CD4-positive, alpha-beta T cell treated with Interleukin-6 at 100 ng/mL for 8 hours (primary cell): ENCODE measurements at places on chromosomes 4 and X.

- no peak for DNase-seq
Observed at GRCh38 chr4:87055311-87055710, 120.5 kb downstream of the AFF1 start.

DNA sequence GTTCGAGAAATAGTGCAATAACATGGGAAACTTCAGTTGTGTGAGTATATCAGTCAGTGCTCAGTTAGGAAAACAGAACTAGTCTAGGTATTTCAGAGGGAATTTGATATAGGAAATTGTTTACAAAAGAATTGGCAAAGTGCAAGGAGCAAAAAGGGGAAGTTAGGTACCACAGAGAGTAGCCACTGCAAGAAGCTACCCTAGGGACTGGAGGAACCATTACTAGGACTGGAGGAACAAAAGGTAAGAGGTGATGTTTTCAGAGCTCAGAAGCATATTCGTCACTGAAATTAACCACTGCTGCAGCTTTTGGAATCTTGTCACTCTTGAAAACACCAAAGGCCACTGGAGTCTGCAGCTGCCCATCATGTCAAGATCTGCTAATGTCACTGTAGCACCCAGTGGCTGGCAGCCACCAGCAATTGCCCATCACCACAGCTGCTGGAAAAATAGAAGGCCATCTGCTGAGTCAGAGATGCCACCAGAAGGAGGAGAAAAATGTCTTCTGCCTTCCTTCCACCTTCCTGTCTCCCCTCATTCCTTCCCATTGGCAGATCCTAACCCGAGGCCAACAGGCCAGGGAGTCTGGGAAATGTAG lies 160.6 kb upstream of the RPS6KA3 start:
- no peak for DNase-seq

- DNase-seq, result no peak
Observed at GRCh38 chrX:71304561-71304960, 3.0 kb downstream of the ITGB1BP2 start.

- no peak for DNase-seq
Observed at GRCh38 chr4:11650801-11651596, 222.3 kb upstream of the HS3ST1 start.

DNA sequence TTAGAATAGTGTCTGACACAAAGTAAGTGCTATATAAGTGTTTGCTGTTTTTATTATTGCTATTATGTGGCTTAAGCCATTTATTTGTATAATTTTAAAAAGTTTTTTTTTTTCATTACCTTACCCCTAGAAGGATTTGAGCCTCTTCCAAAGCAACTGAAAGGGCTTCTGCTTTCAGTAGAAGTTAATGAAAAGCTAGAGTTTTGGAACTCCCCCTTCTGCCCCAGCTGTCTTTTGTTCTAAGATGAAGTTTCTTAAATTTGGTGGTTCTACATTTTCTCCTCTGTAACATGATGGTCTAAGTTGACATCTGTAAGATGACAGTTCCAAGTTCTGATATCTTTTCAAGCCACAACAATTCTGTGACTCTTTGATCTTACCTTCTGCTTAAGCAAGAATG lies 30.3 kb downstream of the FHIP1A start:
- no peak for DNase-seq

GRCh38 chr4:95013236-95013635 lies 255.5 kb downstream of the BMPR1B start:
- no peak for DNase-seq

- DNase-seq, result peak; percentile 4
Observed at GRCh38 chrX:71910986-71911730, 513 bp downstream of the NHSL2 start.

DNA sequence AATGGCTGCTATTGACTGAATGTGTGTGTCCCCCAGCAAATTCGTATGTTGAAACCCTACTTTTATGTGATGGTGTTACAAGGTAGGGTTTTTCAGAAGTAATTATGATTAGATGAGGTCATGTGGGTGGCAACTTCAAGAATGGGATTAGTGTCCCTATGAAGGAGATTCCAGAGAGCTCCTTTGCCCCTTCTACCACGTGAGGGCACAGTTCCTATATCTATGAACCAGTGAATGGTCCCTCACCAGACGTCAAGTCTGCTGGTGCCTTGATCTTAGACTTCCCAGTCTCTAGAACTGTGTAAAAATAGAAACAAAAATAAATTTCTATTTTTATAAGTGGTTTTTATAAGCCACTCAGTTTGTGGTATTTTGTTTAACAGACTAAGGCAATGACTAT lies 1137.6 kb upstream of the IGFBP7 start:
- no peak for DNase-seq

- no peak for DNase-seq
Observed at GRCh38 chrX:40688929-40689328, 41.6 kb upstream of the CXorf38 start.

DNA sequence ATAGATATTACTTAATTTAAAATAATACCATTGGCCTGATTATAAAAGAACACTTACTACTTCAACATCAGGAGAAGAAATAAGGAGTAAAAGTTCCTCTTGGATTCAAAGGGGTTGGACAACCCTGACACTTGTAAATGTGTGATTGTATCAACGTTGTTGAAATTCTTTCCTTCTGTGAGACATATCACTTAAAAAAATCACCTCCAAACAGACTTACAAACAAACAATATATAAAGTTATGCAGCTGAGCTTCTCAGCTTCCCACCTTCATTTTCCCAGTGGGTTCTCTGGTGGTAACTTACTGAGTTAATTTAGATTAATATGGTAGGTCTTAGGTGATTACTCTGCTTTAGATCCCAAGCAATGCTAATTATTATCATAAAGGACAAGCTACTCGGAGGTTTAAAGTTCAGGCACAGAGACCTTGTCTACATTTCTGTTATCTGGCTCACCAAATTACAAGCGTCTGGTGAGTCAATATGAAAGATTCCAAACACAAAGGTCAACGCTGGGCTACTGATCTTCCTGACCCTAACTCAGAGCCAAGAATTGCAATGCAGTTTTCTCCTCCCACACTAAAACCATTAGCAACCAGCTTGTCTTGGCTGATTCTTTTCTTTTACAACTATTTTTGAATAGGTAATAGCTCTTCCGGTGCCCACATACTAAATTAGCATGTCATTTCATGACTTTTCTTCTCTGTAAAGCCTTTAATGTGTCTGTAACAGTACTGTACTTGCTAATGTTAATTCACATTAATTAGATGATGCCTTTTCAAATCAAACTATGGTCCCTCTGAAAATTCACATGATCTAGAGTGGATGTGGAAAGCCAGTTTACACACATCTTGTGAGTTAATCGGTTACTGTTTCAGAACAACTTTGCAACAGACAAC lies 157.6 kb downstream of the RASL11B start:
- DNase-seq, result no peak

DNA sequence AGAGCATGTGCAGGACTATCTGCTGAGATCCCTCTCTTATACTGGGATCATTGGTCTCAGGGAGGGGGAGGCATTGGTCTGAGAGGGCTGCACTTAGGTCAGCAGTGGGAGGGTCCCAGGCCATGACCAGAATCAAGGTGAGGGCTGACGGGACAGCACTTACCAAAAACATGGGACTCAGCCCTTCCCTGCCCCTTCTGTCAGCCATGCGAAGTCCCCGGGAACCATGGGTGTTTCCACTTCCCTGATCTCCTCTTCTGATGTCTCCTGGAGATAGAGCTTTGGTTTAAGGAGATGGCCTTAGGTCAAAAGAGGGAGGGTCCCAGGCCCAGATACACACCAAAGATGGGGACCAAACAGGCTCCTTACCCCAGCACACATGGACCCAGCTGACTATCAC lies 12.9 kb upstream of the HSFX1 start:
- no peak for DNase-seq

DNA sequence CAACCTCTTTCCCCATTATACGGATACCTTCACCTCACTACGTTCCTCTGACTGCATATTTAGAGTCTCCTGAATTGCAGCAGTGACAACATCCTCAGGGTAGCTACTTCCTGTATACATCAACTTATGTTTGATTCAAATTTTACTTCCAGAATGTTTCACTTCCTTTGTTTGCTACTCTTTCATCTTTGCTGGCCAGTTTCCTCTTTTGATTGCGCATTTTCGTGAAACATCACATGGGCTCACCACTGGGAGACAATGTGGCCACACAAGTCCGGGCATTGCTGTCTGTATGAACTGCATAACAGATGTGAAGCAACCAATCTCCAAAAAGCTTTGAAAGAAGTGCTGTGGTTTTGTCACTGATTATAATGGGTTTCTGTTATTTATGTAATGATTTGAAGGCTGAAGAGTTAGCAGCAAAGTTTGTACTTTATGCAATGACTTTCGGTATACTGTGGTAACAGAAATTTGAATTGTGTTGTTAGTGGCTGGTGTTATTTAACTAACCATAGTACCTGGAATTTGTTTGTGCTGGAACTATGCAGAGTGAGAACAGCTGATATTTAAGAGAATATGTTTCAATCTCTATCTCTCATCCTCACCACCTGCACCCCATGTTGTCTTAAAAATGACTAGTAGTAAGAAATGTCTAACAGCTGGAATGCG lies 7.4 kb downstream of the SNCA start:
- DNase-seq, result peak; percentile 11

DNA sequence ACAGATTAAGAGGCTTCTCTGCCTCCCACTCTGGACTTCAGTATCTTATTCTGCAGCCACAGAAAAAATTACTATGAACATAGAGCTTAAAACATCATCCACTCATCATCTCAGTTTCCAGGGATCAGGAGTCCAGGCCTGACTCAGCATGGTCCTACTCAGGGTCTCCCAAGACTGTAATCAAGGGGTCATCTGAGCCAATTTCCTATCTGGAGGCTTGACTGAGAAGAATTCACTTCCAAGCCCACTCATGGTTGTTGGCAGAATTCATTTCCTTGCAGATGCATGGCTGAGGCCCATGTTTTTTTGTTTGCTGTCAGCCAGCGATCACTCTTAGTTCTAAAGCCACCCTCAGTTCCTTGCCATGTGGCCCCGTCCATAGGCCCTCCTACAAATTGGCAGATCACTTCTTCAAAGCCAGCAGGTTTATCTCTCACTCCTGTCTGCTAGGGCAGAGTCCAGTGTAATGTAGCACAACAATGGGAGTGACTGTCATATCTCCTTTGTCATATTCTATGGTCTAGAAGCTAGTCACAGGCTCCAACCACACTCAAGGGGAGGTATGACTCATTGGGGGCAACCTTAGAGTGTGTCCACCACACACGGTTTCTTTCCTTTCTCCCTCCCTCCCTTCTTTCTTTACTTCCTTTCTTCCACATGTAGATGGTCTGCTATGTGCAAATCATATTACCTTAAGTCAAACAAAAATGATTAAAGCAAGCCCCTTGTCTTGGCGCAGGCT lies 251.6 kb downstream of the QDPR start:
- DNase-seq, result no peak

GRCh38 chrX:110448459-110448858 lies 89.8 kb downstream of the RTL9 start:
- DNase-seq, result no peak

DNA sequence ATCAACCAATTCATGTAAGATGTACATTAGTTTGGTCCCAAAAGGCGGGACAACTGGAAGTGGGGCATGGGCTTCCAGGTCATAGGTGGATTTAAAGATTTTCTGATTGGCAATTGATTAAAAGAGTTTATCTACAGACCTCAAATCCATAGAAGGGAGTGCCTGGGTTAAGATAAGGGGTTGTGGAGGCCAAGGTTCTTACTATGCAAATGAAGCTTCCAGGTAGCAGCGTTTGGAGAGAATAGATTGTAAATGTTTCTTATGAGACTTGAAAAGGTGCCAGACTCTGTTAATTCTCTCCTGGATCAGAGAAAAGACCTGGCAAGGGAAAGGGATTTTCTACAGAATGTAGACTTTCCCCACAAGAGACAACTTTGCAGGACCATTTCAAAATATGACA lies 2.4 kb downstream of the MGST2 start:
- no peak for DNase-seq

- no peak for DNase-seq
Observed at GRCh38 chr4:105569866-105570236, 17.4 kb downstream of the ARHGEF38 start.

GRCh38 chrX:103629318-103630170 lies 769 bp downstream of the TCEAL1 start:
- DNase-seq, result no peak

DNA sequence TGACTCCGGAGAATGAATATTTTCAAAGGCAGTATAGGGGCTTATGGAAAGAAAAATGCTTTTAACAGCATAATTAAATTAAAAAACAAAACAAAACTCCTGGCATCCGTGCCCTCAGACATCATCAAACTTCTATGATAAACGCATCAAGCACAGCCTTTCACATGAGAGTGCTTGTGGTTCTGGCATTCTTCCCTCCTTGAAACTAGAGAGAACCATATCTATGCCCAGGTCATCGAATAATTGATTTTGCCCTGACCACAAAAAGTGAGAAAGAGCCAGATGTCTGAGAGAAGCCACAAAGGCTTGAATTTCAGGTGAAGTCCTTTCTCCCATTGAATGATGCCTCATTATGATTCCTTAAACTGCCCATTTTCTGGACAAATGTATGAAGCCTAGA lies 286.8 kb downstream of the CBLL2 start:
- DNase-seq, result no peak

DNA sequence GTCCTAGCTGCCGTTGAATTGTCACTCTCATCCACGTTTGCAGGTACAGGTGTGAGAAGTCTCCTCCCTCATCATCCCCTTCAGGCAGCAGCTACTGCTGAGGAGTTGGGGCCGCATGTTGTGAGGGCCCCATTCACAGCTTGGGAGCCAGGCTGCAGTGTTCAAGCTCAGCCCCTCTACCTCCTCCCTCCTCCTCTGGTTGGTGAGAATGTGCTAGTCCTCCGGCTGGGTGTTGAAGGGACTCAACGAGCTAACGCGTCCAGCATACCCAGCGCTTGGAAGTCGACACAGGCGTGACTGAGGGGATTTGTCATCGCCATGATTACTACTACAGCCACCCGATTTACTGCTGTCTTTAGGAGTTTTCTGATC lies 82.0 kb upstream of the PSAPL1 start:
- no peak for DNase-seq

DNA sequence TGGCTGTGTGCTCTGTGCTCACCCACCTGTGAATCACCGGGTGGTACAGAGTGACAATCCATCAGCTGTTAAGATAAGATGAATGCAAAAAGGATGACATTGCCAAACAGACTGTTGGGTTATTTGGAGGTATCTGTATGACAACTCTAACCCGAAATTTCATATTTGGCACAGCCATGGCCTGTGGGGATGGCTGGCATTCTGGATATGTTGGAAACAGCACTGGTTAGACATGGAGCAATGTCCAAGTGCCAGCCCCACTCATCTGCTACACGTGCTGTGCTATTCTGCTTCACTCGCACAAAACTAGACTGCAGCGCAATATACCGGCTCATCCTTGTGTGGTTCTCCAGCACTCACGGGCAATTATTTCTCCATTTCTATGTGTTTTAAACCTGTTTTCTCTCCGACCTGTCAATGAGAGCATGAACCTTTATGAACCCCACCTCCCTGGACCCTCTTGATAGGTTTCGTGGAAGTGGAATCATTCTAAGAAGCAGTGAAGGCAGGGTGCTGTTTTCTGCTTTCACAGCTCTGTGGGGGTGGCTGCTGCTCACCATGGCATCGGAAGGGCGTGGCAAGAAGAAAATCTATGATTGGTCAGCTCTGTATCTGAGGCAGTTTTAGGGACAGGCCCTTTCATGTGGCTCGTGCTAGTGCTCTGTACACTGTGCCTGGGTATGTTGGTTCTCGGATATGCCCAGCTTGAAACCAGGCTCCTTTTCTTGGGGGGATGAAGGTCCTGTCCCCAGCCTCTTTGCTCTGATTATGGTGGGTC lies 94.9 kb downstream of the ENPP6 start:
- no peak for DNase-seq

- DNase-seq, result no peak
Observed at GRCh38 chr4:37946503-37947179, 13.6 kb upstream of the PTTG2 start.

- DNase-seq, result no peak
Observed at GRCh38 chr4:98749206-98749605, 90.8 kb upstream of the TSPAN5 start.
